Stimulated activated CD8-positive, alpha-beta memory T cell treated with anti-CD3 and anti-CD28 coated beads, Interleukin-4, amount 100 ng/mL, for 4 hours (primary cell): ENCODE measurements at places on chromosomes 5 and 9.

DNA sequence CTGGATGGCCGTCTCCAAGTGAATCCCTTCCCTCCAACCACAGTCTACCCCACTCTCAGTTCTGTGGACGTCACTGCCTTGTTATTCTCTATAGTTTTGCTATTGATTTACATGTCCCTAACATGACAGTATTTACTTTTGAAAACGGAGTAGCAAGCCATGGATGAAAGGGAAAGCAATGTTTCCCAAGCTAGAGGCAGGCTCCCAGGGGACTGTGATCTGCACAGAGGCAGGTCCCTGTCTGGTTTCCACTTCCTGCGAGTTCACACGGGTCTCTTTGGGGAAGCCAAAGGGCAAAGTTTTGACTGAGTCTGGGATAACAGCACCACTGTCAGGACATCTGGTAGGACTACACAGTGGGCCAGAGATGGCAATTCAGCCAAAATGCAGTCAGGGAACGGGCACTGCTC is 12.7 kb downstream of the C9orf153 start:
- DNase-seq, result no peak

GRCh38 chr9:109868722-109869121 is 88.7 kb downstream of the PALM2AKAP2 start:
- no peak for DNase-seq

DNA sequence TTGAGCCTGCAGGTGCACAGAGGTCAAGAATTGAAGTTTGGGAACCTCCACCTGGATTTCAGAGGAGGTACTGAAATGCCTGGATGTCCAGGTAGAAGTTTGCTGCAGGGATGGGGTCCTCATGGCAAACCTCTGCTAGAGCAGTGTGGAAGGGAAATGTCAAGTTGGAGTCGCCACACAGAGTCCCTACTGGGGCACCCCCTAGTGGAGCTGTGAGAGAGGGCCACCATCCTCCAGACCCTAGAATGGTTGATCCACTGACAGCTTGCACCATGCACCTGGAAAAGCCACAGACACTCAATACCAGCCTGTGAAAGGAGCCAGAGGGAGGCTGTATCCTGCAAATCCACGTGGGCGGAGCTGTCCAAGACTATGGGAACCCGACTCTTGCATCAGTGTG is 78.0 kb downstream of the GABRA1 start:
- no peak for DNase-seq

- DNase-seq, result no peak
Observed at GRCh38 chr9:132605387-132605786, 23.0 kb downstream of the BARHL1 start.

DNA sequence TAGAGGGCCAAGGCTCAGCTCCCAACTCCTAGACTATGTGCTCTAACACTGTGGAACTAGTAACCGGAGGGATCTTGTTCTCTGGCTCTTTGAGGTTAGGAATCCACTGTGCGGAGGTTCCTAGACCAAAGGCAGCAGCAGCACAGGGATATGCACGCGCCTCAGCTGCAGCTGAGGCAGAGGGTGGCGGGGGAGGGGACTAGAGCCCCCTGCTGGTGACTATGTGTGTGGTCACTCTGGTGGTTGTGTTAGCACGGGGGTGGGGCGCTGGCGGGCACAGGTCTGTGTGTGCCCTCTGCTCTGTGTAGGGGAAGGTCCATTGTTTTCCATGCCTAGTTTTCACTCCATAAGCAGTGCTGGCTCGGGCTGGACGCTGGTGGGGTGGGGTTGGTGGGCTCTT is 458.0 kb upstream of the IZUMO3 start:
- DNase-seq, result no peak

- no peak for DNase-seq
Observed at GRCh38 chr9:105286098-105286497, 41.6 kb downstream of the SLC44A1 start.

DNA sequence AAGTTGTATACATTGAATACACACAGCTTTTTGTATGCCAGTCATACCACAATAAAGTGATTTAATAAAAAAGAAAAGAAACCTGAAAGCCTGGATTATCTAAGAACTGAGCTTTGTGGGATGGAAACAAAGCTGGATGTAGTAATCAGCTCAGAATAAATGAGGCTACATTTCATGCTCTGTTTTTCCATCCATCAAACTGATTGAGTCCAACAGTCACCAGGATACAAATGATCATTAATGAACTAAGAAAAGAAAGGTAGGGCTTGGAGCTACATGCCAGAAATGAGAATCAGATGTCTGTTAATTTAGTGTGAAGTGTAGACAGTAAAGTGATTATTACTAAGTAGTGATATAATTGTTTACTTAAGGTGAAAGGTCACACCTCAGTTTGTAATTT is 109.8 kb upstream of the TARS1 start:
- no peak for DNase-seq

DNA sequence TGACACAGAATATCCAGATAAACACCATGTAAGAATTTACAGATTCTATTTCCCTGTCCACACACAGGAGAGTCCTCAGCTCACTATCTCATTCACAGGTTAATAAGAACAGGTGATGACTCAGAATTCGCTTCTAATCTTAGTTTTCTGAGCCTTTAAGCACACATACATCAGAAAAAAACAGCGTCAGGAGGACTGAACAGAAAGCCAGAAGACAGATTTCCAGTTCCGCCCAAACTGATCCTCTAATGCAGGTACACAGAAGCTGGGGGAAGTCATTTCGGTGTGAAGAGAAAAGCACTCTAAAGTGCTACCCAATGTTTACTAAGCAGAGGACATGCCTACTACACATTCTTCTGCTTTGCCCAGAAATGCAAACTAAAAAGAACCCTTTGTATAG is 1.6 kb downstream of the CEMIP2 start:
- no peak for DNase-seq

GRCh38 chr5:77232574-77233358 is 22.3 kb downstream of the PDE8B start:
- no peak for DNase-seq

- DNase-seq, result no peak
Observed at GRCh38 chr9:5231212-5231611, at the start of gene INSL4. TSS of gene INSL4 (plus strand) at chr9:5231419. CDS start at chr9:5231524, 105 bp downstream.

GRCh38 chr5:82312373-82312856 is 34.3 kb upstream of the RPS23 start:
- no peak for DNase-seq

- no peak for DNase-seq
Observed at GRCh38 chr9:92715488-92716231, 45.7 kb upstream of the IPPK start.

- no peak for DNase-seq
Observed at GRCh38 chr5:125470280-125470902, 724.0 kb upstream of the ZNF608 start.

DNA sequence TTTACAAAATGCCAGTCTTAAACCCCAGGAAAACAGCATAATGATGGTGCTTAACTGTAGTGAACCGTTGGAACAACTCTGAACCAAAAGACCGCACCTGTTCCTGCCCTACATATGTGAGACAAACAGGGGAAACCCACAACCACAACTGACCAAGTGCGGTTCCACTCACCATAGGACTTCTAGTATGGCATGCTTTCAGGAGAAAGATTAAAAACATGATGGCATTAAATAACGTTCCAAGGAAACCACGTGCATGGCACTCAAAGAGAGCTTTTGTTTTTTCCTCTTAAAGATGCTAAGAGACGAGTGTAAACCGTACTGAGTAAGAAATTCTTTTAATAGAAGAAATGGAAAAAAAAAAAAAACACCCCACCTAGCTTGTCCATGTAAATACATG is 119.8 kb downstream of the SSBP2 start:
- DNase-seq, result peak; percentile 0
